ENCODE measurements at places on chromosomes 11 and 22.

DNA sequence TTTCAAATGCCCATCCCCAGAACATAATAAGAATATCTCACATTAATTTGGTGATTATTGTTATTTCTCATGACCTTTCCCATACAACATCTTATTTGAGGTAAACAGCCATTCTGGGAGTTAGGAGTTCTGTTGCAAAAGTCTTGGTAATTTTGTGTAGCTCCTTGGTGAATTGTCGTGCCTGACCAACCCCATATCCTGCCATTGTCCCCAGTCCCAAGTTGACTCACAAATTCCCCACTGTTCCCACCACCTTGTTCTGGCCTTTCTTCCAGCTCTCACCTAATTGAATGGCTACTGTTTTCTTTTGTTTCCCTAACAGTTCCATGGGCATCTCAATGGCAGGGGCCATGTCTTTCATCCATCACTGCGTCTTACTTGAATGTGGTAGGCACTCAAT lies 8.0 kb downstream of the MTNR1B start:
- DNase-seq: no peak

- no peak for DNase-seq
These were observed 101.3 kb upstream of the E2F8 start for GRCh38 chr11:19342036-19342435.

DNA sequence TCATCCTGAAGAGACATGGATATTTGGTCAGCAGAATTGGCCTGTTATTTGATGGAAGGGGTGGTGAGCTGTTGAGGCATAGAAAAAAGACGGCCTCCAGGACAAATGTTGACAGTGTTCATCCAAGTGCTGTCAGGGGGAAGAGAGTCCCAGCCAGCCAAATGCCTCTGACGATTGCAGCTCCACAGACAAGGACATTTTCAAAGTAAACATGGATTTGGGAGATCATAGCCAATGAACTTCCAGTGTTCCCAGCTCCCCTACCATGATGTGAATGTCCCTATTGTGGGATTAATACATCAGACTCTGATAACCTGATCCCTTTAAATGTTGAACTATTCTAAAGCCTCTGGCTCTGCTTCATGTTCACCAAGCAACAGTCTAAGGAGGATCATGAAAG lies 31.2 kb upstream of the PSMA1 start:
- no peak for DNase-seq

DNA sequence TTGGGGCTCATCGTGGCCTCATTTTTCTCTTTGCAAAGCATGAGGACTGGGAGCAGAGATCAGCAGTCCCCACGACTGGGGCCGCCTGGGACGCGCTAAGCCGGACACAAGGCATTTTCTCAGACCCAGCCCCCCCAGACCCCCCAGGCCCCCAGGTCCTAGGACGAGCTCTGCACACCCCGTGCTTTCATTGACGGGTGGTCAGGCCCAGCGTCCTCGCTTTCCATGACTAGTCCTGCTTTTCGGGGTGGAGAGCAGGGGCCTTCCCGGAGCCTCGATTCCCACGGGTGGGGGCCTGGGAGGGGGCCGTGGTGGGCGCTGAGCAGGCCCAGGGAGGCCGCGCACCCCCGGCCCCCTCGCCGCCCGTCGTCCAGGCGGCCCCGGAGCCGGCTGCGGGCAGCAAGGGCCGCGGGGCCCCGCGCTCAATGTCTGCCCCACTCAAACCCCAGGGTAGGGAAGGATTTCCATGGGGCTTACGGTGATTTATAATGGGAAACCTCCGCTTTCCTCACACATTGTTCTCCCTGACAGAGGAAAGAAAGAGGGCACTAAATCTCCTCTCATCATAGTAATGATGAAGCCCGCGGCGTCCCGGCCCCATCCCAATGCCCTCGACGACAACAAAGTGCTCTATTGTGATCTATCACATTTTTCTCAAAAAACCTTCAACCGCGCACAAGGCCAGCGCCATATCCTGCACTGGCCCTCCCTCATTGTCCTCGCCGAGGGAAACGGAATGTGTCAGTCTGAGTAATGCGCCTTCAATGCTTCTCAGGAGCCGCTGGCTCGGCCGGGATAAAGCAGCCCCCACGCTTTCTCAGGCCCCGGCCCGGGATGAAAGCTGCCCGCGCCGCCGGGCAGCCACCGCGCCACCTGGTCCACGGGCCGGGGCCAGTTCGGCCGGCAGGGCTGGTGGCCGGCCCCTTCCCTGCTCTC lies 10.4 kb upstream of the LINC01488 start:
- peak; percentile 33 for DNase-seq

DNA sequence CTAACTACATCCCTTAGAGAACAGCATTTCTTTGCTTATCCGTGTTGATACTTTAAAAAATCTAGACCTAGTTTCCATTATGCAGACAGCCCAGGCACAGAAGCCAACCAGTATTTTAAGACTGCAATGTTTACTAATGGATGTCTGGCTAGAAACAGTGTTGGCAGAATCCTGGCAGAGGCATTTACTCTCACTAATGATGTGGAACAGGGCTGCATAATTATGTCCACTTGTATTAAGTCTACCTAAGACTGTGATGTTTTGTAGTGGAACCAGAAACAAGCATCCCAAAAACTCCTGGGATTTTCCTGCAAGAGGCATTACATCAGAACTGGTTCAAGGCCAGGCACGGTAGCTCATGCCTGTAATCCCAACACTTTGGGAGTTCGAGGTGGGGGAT lies 50.2 kb upstream of the PICALM start:
- no peak for DNase-seq

DNA sequence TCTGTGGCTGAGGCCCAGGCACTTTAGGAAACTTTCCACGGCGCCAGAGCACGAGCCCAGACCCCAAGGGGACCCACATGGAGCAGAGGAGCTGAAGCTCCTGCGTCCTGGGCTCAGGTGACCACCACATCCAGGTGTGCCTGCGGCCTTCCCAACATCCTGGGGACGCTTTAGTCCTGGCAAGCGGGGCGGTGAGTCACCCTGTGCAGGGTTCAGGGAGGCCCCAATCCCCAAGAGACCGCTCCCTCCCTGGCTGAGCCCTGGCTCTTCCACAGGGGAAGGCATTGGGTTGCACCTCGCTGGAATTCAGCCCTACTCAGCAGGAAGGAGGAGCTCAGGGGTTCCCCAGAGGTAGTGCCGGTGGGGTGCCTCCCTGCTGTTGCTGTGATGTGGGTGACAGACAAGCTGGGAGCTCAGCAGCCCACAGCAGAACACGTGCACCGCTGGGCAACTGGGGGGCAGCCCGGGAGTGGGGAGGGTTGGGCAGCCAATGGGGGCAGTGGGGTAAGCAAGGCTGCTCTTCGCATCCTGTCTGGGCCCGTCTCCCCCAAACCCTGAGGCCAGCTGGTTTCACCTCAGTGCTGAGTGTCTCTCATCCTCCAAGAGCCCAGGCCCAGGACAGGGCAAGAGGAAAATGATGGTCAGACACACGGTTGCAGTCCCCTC lies 802.8 kb downstream of the BRD1 start:
- no peak for DNase-seq

DNA sequence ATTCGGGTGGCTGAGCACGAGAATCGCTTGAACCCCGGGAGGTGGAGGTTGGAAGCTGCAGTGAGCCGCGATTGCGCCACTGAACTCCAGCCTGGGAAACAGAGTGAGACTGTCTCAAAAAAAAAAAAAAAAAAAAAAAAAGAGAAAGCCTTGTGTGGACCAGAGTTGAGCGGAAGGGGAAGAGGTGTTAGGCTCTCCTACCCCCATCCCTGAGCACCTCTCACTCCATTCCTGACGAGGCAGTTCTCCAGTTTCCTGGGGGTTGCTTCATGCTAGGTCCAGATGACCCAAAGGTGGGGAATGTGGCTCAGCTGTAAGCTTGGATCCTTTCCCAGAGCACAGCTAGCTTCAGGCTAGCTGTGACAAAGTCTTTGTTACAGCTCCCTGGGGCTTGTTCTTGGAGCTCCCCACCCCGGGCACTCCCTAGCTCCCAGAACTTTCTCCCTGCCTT lies 8.8 kb upstream of the DNAL4 start:
- DNase-seq: peak; percentile 85

DNA sequence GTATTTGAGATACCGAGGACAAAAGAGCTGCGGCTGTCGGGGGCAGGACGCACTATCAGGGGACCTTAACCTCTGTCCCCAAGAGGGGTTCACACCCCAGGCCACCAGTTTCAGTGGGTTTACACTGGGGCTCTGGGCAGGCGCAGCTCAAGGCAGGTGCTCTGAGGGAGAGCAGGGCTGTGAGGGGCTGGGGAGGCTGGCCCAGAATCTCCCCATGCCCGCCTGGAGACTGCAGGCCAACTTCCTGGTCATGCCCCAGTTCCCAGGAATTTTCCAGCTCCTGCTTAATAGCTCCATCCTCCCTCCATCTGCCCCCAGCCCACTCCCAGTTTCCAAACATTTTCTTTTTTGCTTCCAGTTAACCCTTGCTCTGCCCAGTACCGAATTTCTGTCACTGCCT lies 7.6 kb upstream of the PGA3 start:
- no peak for DNase-seq

DNA sequence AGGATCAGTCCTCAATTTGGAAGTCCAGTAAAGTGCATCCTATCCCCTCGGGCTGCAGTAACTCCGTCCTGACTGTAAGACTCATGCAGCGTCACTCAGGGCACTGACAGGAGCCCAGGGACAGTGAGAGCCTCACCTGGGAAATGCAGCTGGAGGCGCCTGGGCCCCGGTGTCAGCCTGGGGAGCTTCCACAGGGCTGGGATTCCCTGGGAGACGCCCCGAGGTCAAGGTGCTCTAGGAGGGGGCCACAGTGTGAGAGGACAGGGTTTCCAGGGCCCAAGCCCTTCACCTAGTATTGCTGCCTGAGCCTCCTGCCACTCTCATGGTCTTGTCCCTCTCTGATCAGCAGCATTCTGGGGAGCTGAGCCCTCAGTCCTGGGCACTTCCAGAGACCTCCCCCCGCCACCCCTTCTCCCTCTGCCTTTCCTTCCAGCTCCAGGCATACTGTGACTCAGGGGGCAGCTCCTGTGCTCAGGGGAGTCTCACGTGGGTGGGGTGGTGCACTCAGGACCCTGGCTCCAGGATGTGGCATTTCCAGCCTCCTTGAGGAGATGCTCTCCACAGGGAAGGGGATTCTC lies 99.1 kb upstream of the IGLL5 start:
- DNase-seq: no peak

- DNase-seq: no peak
These were observed 99.3 kb downstream of the CWC15 start for GRCh38 chr11:94873916-94874540.

GRCh38 chr11:106621484-106621883 lies 396.8 kb downstream of the GUCY1A2 start:
- no peak for DNase-seq

GRCh38 chr11:91158297-91158696 lies 935.4 kb upstream of the CHORDC1 start:
- DNase-seq: no peak

DNA sequence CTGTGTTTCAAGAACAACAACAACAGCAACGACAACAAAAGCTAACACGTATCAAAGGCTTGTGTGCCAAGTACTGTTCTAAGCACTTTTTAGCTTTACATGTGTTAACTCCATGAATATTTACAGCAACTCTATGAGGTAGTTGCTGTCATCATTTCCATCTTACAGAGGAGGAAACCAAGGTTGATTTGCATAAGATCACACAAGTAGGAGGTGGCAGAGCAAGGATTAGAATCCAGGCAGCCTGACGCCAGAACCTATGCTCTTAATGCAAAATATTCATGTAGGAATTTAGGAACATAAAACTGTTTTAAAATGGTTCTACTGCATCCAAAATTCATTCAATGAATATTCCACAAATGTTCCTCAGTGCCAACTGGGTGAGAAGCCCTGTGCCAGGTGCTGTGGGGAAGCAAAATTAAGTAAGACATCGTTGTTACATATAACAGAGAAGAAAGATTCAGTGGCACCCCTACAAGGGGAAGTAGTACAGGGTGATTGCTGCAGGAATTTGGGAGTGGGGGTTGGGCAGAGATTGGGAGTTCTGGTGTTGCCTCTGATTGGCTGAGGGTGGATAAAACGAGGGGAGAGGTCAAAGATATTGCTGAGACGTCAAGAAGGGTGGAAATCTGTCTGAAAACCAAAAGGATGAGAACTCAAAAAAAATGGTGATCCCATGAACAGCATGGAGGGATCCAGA lies 86.1 kb upstream of the ARHGAP20 start:
- no peak for DNase-seq

DNA sequence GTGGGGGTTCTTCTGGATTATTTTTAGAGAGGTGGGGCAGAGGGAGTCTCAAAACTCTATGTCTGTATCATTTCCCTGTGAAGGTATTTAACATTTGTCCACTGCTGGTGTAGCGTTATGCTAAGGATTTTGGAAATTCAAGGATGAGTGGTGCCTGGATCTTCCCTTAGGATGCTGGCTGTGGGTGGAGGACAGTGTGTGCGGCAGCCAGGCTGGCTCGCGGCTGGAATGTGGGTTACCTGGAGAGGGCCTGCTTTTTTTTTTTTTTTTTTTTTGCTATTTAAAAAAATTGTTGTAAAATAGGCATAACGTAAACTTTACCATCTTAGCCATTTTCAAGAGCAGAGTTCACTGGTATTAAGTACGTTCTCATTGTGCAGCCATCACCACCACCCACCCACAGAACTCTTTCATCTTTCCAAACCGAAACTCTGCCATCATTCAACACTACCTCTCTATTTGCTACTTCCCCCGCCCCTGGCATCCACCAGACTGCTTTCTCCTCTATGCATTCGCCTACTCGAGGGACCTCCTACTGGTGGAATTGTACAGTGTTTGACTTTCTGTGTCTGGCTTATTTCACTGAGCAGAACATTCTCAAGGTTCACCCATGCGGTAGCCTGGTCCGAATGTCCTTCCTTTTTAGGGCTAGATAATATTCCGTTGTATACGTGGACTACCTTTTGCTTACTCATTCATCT lies 67.1 kb downstream of the PARVB start:
- DNase-seq: no peak

GRCh38 chr22:20401376-20402014 lies 7.5 kb downstream of the ZNF74 start:
- DNase-seq: no peak

GRCh38 chr11:101334581-101334980 lies 205.0 kb upstream of the PGR start:
- DNase-seq: no peak

GRCh38 chr11:118521892-118522311 lies 5.4 kb upstream of the TTC36 start:
- DNase-seq: no peak

DNA sequence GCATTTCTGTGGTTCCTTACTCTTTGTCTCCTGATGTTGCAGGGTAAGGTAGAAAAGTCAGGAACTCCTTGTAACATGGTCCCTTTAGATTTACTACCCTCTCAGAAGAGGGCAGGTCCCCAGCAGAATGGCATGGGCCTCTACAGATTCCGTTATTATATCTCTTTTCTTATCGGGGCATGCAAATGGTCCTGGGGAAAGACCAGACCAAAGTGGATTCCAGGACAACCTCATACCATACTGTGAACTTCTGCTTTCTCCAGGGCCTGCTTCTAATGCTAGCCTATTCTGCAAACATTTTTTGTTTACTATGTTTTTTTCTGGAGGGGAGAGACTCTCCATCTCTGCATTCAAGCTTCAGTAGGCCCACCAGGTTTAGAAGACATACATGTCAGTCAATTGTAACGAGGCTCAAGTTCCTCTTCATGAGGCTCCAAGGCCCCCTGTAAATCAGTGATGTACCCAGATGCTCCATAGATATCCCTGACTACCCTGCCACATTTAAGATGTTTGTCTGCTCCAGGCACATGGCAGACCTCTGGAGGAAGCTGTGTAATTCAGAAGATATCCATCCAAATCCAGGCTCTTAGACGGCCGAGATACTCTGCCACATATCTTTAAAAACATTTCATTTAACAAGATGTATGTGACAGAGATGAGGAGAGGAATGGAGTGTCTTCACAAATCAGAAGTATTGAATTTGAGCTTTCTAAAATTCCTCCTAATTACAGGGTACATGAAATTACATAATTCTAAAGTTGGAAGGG lies 8.5 kb upstream of the ME3 start:
- no peak for DNase-seq

Measured in fibroblast of skin of left quadriceps (primary cell).